Cerebellar nuclear complex (tissue), 1 donor: ENCODE measurements at places on chromosomes 1 and 21.

DNA sequence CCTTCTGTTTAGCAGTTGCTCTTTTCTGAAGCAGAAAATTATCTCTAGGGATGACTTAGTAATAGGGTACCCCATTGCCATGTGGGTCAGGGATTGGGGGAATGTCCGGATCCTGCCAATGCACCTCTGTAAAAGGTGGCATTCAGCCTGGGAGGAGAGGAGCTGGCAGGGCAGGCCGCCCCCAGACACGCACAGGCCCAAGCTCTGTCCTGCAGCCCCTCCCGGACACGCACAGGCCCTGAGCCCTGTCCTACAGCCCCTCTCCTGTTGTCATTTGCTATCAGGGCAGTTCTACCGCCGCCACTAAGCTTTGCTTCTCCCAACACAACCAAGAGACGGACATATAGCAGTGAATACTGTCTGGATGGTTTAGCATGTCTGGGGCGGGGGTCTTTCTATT lies 219.1 kb downstream of the SDCCAG8 start:
- no peak for DNase-seq

DNA sequence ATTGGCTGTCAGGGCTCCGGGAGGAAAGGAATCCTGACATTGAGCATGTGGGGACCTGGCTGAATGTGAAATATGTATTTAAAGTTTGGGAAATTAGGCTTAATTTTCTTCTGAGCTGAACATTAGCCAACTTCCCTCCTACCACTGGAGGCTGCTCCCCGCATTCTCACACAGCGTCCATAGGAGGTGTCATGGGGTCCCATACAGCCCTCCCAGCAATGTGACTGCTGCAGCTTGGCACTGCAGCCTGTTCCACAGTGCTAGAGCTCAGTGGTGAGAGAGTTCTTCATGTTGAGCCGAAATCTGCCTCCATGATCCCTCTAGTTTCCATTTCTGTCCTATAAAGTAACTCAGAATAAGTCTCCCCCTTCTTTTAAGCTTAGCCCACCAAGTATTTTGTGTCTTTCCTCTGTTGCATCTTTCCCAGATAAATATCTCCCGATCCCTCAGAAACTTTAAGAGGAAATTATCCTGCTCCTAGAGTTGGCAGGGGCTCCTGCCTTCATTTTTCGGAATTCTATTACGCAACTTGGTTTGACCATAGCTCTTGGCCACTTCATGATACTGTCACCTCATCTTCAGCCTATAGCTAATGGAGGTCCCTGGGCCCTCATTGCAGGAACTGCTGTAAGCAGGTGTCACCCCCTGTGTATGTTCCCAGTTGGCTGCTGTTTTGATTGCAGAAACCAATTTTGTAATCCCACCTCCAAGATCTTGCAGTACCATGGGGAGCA lies 2.0 kb downstream of the FCRL6 start:
- DNase-seq, result no peak

GRCh38 chr1:73475316-73475870 lies 722.6 kb downstream of the LRRIQ3 start:
- no peak for DNase-seq

- DNase-seq, result no peak
These were observed 20.2 kb downstream of the PCSK9 start for GRCh38 chr1:55059302-55060132.

DNA sequence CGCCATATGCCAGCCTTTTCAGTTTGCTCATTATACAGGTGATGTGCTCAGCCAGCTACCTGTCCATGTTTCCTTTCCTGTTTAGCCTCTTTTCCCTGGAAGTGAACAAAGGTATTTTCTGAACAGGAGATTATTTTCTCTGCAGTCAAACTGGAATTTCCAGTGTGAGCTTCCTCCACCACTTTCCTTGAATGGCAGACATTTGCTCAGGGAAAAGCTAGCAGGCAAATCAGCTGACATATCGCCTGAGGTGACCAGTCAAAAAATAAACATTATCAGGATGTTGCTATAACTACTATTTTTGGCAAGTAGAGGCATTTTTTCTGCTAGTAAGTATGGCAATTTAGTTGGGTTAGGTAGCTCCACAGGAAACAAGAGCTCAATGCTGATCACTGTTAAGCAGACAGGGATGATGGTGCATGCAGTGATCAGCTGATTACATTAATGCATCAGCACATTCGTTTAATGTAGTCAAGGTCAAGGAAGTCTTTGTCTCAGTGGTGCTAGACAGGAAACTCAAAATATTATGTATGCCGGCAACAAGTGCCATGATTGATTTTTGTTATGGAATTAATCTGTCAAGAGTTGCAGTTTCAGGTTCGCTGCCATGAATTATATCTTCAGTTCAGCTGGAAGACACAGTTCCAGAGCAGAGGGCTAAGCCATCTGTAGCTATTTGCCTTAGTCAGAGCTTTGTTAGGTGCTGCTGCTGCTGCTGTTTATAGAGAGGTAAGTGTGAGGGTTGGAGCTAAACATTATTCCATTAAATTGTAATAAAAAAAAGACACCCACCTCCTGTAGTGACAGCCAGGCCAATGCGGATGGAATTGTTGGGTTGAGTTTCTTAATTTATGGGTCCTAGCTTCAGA lies 179.7 kb upstream of the ST6GALNAC5 start:
- DNase-seq, result no peak

DNA sequence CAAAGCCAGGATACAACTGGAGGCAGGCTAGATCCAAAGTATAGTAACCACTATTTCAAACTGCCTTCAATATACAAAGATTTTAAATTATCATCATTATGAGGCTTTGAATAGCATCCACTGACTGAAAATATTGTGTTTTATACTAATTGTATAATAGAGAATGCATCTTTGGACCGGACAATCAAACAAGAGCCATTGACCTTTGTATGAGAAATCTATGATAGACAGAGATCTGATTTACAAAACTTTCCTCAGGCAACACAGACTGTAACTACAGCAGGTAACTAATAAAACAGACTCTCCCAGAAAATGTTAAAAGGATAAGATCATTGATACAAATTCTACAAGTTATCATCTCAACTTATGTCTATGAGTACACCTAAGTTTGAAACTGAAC lies 152.9 kb downstream of the DENND1B start:
- DNase-seq, result no peak

DNA sequence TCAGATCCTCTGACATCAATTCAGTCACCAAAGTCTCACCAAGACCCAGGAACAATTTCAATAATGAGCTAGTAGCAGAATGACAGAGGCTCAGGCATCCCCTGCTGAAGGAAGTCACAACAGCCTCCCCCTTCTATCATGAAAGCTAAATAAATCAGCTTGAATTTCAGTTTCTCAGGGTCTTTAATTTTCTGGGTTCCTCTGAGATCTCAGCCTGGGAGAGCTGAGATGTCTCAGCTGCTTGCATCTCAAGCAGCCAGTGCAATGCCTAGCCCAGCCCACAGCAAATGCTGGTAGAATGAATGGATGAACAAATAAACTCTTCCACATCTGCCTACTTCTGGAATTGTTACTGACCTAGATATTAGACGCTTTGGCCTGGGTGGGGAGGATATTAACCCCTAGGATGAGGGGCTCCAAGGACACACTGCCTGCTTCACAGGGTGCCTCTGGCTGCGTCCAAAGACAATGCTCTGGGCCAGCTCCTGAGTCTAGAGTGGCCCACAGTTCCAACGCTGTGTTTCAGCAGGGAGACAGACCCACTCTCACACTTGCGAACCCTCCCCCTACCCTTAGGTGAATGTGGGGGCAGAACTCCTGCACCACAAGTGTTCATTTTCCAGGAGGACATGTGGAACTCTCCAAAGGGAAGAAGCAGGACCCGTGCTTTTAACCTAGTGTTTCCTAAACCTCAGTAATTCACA lies 11.2 kb upstream of the LORICRIN start:
- DNase-seq, result no peak

GRCh38 chr1:225695578-225696337 lies 42.8 kb upstream of the ENAH start:
- DNase-seq, result no peak

DNA sequence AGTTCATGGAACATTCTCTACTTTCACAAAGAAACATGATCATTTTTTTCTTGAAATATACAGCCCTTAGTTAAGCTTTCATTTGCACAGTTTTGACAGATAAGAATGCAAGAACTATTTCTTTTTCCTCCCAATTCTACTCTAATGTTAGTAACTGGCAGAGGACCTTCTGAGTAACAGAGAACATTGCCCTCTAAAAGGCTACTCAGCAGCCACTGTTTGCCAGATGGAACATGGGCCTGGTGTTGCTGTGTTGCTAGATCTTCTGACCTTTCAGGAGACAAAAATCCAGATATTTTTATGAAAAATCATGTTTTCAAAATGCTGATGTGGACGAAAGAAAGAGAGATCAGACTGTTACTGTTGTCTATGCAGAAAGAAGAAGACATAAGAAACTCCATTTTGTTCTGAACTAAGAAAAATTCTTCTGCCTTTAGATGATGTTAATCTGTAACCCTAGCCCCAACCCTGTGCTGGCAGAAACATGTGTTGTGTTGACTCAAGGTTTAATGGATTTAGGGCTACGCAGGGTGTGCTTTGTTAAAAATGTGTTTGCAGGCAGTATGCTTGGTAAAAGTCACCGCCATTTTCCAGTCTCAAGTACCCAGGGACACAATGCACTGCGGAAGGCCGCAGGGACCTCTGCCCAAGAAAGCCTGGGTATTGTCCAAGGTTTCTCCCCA lies 2.9 kb upstream of the PRDX6 start:
- no peak for DNase-seq

DNA sequence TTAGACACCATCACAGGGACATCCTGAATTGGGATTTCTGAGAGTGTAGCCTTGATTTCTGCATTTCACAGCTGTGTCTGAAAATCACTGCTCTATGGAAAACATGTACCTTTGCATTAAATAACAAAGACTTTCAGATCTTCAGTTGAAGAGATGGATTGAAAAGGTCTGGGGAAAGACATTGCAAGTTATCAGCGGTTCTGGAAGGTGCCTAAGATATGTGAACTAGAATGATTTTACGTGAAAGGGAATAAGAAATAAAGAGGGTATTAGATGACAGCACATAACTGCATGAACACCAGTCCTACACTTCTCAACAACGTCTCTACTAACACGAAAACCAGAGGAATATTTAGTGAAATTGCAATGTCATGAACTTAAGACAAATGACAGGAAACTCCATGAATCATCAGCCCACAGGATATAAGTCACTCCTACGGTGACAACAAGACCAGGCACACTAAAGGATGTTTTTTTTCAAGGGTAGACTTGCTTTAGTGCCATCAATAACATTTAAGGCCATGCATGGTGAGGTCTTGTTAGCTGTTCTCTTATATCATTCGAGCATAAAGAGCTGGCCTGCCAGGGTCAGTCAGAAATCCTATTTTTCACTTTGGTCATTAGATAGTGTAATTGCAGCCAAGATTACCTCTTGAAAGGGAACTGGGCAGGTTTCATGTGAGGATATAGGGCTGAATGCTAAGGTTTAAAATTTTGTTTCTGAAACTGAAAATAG lies 283.1 kb downstream of the GRIK1 start:
- no peak for DNase-seq
